ENCODE measurements at places on chromosomes 5 and 9. TPM values are rescaled to one million over a fixed set of nuclear protein-coding genes. Genes with fewer than 3 reads are reported as not detected.

Gene PCDHAC1
- not detected for total RNA-seq

Gene DAB2
- total RNA-seq: 2.6 TPM

Gene RNF208
- 1.7 TPM for total RNA-seq

Gene WASHC1
- total RNA-seq: 35.2 TPM

GRCh38 chr5:178207183-178207916, 3.0 kb downstream of the HNRNPAB start:
- peak overlapping the region; percentile 56 for H3K27ac ChIP-seq
- no peak for DNase-seq

- no peak overlapping the region for H3K27ac ChIP-seq
- no peaks in the 10 kb centered on the region for H3K36me3 ChIP-seq
- H3K4me3 ChIP-seq: no peak overlapping the region
- H3K4me1 ChIP-seq: peaks cover 2% of the 10 kb centered on the region
Measured at GRCh38 chr5:2068531-2068930, 185.8 kb upstream of the IRX4 start.

GRCh38 chr5:122846051-122846550, 688 bp downstream of the SNX24 start:
- no peak for DNase-seq
- H3K27me3 ChIP-seq: peaks cover 5% of the 10 kb centered on the region
- no peaks in the 10 kb centered on the region for H3K36me3 ChIP-seq
- H3K4me3 ChIP-seq: peak overlapping the region; percentile 73

DNA sequence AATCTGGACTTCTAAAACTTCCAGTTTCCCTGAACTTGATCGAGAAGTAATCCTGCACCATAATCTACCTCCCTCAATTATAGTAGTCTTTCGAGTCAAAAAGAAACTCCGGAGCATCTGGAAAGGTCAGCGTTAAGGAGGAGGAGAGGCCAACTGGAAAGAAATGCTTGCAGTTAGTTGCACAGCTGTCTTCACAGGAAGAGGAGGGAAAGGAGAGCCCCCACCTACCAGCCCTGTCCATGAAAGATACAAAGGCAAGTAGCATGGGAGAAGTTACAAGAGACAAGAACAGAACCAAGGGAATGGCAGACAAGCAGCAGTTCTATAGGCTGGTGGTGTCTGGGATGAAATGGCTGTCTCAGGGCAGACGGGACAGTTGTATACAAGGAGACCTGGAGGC, 170.6 kb downstream of the RAB3C start:
- H3K27ac ChIP-seq: no peak overlapping the region
- H3K36me3 ChIP-seq: no peaks in the 10 kb centered on the region
- peaks cover 2% of the 10 kb centered on the region for H3K4me1 ChIP-seq
- no peak overlapping the region for H3K4me3 ChIP-seq

- DNase-seq: no peak
- H3K36me3 ChIP-seq: peaks cover 2% of the 10 kb centered on the region
- no peak overlapping the region for H3K27ac ChIP-seq
- no peaks in the 10 kb centered on the region for H3K4me1 ChIP-seq
- H3K27me3 ChIP-seq: no peaks in the 10 kb centered on the region
Measured at GRCh38 chr9:70170151-70170790, 88.5 kb upstream of the SMC5 start.

GRCh38 chr9:90844326-90844725, 42.7 kb downstream of the SYK start:
- no peak overlapping the region for H3K4me3 ChIP-seq
- H3K36me3 ChIP-seq: no peaks in the 10 kb centered on the region
- peaks cover 9% of the 10 kb centered on the region for H3K4me1 ChIP-seq

DNA sequence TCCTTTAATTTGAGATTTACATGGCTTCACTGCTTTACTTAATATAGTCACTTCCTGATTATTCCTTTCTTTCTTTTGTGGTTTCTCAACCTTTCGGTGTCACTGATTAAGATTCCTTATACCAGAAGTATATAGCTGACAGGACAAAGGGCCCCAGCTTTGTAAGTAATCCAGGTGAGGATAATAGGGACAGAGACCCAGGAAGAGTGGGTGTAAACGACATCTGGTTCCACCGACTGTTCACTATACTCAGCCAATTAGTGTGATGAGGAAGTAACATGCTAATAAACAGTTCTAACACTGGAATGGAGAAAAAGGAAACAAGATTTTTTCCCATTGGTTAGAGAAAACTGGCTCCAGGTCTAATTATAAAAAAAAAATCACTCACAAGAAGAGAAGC, 286.3 kb upstream of the EFNA5 start:
- H3K4me1 ChIP-seq: peaks cover 11% of the 10 kb centered on the region
- H3K27ac ChIP-seq: no peak overlapping the region
- no peaks in the 10 kb centered on the region for H3K27me3 ChIP-seq
- no peak for DNase-seq
- H3K36me3 ChIP-seq: peaks cover 3% of the 10 kb centered on the region

DNA sequence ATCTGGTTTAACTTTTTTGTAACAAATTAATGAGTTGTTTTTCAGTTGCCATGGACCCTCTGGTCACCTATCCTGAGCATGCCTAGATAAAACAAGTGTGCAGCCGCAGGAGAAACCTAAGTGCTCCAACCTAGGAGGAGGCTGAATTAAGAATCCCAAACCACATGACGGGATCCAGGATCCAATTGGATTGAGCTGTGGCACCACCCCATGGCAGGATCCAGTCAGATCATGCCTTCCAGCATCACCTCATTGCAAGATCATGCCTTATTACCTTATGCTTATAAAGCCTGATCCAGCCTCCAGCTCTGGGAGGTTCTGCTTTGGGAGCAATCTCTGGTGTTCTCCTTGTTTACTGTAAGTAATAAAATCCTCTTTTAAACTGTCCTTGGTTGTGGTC, 662.0 kb downstream of the TLR4 start:
- no peaks in the 10 kb centered on the region for H3K27me3 ChIP-seq
- H3K4me3 ChIP-seq: no peak overlapping the region
- H3K36me3 ChIP-seq: no peaks in the 10 kb centered on the region
- no peak overlapping the region for H3K27ac ChIP-seq

DNA sequence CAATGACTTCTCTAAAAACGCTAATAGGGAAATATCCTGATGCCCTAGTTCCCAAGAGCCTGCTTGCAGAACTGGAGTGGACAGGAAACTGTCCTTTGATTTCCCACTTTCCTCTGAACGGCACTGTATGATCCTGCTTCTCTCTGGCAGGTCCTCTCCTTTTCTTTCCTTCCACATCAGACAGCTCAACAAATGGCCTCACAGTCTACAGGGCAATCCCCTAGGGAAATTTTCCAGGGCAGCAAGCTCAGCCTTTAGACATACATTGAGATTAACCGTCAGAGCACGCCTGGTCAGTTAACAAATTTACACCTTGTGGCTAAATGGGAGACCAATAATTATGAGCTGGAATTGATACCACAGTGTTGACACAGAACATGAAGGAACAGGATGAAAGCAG, 164.9 kb downstream of the SLC24A2 start:
- peaks cover 4% of the 10 kb centered on the region for H3K27me3 ChIP-seq
- H3K4me3 ChIP-seq: no peak overlapping the region
- no peaks in the 10 kb centered on the region for H3K36me3 ChIP-seq
- no peak for DNase-seq
- H3K27ac ChIP-seq: no peak overlapping the region
- H3K4me1 ChIP-seq: no peaks in the 10 kb centered on the region

DNA sequence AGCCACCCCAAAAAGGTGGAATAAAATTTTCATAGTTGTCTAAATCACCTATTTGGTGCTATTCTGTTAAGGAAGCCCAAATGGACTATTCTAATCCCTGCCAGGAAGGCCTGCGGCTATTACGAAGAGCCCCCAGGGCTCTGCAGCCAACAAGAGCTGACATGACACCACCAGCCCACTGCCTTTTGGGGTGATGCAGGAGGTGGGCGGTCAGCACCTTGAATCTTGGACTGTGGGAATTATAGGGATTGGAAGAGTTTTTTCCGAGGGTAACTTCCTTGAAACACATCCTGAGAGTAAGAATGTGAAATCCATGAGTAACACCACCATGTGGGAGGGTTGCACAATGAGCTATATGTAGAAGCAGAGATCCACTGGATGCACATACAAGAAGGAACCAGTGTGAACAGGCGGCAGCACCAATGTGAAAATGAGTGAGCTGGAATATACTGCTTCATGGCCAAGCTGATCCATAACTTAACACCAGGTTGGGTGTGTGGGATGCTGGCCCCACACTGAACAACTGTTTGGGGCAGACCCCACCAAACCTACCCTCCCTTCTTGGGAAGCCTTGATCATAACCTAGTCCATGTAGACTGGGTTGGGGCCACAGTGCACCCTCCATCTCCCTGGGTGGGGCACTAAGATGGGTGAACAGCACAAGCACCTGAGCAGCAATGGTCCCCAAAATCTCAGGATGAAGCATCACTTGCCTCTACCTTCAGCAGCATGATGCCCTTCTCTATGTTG, 239.0 kb downstream of the FSTL4 start:
- peaks cover 14% of the 10 kb centered on the region for H3K27me3 ChIP-seq
- no peaks in the 10 kb centered on the region for H3K4me1 ChIP-seq
- H3K36me3 ChIP-seq: peaks cover 14% of the 10 kb centered on the region
- no peak overlapping the region for H3K27ac ChIP-seq
- DNase-seq: no peak
- no peak overlapping the region for H3K4me3 ChIP-seq

GRCh38 chr5:68918306-68918705, 175.5 kb upstream of the SLC30A5 start:
- H3K36me3 ChIP-seq: no peaks in the 10 kb centered on the region
- H3K4me3 ChIP-seq: no peak overlapping the region
- H3K27ac ChIP-seq: no peak overlapping the region
- H3K27me3 ChIP-seq: no peaks in the 10 kb centered on the region
- no peak for DNase-seq
- no peaks in the 10 kb centered on the region for H3K4me1 ChIP-seq

DNA sequence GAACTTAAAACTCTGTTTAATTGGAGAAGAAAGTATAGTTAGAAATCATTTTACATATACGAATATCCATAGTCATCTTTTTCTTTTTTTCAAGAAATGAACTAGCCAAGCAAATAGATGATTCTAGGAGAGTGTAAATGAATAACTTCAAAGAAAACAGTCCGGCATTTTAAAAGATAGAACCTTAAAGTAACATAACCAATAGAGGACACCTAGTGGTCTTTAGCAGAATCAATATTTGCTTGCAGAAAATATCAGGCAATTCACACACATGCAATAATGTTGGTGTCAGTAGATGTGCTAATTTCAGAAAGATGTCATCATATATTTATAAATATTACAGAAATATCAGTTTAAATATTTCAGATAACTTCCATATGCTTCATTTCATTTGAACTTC, 57.1 kb downstream of the HCN1 start:
- no peaks in the 10 kb centered on the region for H3K27me3 ChIP-seq
- no peak overlapping the region for H3K4me3 ChIP-seq
- no peaks in the 10 kb centered on the region for H3K4me1 ChIP-seq
- no peak overlapping the region for H3K27ac ChIP-seq

DNA sequence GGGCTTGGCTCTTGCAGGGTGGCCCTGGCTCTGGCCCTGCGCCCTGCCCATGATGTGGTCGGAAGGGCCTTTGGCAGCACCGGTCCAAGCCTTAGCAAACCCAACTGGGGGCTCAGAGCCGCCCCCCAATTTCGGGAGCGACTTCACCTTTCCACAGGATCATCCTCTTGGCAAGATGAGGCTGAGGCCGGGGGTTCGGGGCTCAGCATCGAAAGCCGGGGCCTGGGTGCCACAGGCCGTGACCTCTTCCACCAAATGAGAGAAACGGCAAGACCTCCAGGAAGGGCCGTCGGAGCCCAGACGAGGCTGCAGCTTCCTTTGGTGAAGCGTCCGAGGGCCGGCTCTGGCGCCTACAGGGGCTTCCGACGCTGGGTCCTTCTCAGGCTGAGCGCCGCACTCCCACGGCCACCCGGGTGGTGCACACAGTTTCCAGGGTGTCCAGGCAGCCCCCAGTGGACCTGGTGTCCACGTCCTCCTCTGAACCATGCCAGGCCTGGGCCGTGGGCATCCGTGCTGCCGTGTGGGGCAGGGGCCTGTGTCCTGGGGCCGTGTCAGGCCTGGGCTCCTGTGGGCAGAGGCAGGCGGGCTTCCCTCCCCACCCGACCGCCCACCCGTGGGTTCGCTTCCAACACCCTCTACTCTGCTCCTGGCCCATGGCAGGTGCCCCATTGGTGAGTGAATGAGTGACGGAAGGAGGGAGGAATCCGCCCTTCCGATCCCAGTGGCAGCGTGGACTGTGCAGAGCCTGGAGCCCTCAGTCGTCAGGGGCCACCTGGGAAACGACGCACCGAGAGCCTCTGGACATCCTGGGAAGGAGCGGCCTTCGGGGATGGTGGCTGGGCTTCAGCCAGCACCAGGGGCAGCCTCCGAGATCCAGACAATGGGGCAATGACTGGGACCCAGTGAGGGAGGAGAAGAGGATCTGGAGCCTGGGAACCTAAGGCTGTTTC, 5.2 kb upstream of the AGPAT2 start:
- no peak overlapping the region for H3K4me3 ChIP-seq
- H3K4me1 ChIP-seq: peaks cover 20% of the 10 kb centered on the region
- H3K36me3 ChIP-seq: no peaks in the 10 kb centered on the region
- no peak overlapping the region for H3K27ac ChIP-seq

DNA sequence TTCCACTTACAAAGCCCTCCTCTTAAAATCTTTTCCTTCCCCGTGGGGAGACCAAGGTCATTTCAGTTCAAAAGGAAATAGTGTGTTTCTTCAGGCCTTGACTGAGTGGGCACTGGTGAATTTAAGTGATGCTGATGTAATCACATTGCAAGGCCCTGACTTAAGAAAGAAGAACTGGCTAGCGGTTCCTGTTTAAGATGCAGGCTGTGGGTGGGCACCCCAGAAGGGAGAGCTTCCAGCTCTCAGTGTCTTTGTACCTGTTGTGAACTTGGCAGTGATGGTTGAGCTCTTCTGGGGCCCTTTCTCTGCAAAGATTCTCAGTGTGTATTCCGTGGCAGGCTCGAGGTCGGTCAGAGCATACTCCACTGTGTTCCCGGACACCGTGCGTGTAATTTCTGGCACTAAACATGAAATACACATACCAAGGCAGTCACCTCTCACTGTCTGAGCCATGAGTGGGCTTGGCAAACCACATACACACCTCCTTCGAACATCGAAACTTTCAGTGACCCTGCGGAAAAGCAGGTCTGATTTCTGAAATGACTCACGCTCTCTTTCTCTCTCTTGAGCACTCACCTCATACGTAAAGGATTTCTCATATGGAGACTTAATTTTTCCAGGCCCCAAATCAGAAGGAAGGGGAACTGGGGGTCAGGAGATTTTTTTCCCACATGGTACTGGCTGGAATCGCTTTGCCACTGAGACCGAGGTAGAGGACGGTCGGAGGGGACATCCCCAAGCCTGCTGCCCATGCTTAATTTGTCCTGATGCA, 81.9 kb downstream of the TNC start:
- H3K27ac ChIP-seq: no peak overlapping the region
- peaks cover 4% of the 10 kb centered on the region for H3K27me3 ChIP-seq
- H3K4me3 ChIP-seq: no peak overlapping the region
- DNase-seq: no peak
- H3K4me1 ChIP-seq: no peaks in the 10 kb centered on the region

DNA sequence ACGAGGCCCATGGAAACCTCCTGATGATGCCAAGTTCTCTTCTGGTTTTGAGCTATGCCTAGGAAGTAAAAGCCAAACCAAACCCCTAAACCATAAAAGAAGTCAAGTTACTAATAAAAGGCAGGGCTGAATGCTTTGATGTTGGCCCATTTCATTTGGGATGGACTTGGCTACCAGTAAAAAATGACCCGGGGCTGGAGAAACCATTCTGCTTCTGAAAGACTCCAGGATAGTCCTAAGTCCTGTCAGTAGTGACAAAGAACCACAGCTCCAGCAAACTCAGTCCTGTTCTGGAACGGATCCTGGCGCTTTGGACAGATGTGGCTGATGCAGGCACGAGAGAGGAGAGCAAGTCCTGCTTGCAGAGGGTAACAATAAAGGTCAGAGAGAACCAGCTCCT, 68.6 kb downstream of the SH3PXD2B start:
- DNase-seq: no peak
- no peaks in the 10 kb centered on the region for H3K27me3 ChIP-seq
- no peak overlapping the region for H3K4me3 ChIP-seq
- H3K27ac ChIP-seq: no peak overlapping the region
- no peaks in the 10 kb centered on the region for H3K36me3 ChIP-seq
- H3K4me1 ChIP-seq: no peaks in the 10 kb centered on the region
